ENCODE measurements at places on chromosomes 2 and 18.

DNA sequence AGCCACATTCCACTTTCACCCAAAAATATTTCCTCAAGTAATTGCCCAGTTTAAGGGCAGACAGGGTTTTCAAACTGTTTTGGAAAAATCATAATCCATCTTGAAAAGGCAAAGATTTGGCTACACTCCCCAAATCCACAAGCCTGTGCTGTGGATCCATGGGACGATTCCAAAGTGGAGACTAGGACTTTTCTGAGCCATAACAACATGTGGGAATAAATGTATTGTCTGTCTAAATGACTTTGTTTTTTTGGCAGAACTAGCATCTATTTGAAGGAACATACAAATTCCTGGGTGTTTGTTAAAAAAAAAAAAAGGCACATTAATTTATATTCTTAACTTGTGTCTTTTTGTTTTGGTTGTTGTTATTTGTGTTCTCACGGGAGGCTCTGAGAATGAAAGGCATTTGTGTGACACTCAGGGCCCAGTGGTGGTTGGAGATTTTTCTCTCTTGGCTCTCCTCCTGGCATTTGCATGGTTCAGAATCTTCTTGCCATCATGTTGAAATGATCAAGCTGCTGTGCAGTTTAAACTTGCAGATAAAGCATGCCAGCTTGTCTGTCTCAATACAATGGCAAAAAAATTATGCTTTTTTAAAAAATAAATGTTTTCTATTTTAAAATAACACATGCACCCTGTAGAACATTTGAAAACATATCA lies 277.4 kb downstream of the EN1 start:
- DNase-seq = no peak

DNA sequence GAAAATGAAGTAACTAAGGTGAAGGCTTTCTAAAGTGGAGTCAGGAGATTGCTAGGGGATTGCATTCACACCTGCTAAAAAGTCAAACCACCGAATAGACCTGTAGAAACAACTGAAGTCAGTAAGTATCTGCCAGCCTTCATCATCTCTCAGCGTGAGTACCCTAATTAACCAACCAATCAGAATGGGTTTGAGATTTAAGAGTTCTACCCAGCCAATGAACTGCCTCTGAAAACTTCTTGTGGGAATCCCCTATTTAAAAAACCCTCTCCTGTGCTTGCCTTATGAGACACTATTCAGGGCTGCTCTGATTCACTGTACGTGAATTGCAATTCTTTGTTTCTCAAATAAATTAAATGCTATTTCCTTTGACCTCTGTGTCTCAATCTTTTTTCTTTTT lies 3.4 kb upstream of the FAM161A start:
- DNase-seq = no peak

GRCh38 chr18:35581898-35582641 lies 530 bp downstream of the GALNT1 start:
- DNase-seq = no peak

- DNase-seq = no peak
These were observed 148.5 kb downstream of the CAMKMT start for GRCh38 chr2:44510246-44510645.

DNA sequence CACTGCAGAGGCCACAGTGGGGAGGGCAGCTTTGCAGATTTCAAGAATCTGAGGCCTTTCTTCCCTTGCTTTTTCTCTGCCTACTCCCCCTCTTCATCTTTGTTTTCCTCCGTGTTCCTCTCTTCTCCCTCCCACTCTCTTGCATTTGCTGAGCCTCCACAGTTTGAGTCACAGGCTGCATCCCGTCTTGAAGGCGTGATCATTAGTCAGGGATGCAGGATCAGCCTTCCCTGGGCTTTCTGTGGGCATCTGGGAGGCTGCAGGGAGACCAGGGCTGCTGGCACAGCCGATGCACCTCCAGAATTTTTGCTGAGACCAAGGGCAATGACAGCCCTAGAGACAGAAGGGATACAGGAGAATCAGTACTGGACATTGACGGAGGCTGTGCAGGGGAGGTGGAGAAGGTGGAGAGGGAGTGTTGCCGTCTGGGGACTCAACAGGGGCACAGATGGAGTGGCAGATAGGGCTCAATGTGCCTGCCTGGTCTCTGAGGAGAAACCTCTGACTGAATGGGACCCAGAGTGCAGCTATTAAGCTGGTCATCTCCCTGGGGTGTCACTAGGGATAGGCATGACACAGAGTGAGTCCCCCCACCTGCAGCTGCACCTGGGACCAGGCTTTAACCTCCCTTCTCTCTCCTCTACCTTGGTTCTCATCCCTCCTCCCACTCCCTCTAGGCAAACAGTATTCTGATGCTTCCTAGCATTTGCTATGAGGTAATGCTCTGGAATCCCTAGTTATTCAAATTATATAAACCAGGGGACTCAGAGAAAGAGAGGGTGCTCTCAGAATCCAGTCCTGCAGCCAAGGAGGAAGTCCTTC lies 29.0 kb upstream of the DNAJC27 start:
- no peak for DNase-seq

DNA sequence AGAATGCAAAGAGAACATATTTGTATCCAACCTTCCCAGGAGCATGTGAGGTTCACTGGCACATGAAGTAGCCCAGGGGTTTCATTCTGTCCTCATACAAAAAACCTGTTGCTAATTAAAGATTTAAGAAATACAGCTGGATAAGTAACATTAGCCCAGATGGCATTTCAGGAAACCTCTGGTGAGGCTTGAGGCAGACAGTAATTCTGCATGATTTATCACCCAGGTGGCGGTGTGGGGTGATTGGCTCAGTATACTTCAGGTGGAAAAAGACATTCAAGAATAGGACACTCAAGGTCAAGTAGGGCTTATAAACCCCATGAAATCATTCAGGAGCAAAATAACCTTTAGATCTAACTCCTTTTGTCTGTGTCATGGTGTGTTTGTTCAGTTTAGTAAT lies 237.4 kb downstream of the RNF144A start:
- DNase-seq = no peak

DNA sequence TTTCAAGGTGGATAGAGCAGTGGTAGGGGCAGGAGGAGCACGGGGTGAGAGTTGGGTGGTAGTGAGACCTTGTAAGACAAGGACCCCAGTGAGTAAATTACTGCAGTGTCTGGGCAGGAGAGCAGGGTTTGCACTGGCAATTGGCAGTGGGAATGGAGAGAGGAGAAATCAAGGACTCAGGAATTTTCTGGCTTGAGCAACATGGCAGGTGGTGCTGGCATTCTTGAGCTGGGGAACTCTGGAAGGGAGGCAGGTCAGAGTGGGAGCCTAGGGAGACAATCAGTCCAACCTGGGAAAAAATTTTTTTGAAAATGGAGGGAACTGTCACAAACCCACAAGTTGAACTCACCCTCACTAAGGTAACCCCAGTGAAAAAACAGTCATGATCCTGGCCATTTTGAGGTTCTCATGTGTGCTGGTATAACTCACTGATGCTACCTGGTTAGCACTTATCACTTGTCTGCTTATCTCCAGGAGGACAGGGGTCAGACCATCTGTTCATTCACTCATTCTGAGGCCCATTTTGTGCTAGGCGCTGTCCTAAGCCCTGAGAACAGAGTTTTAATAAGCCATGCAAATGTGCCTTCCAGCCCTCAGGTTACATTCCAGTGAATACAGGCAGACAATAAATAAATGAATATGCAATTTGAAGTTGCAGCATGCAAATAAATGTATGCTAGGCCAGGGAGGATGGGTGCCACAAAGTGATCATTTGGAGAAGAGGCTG lies 92.2 kb upstream of the SEC11C start:
- DNase-seq = no peak

GRCh38 chr2:146807568-146808168 lies 1037.2 kb upstream of the ACVR2A start:
- DNase-seq = no peak

GRCh38 chr2:227884511-227884947 lies 13.1 kb downstream of the DAW1 start:
- peak; percentile 29 for DNase-seq

- no peak for DNase-seq
These were observed 21.2 kb downstream of the ADRA2B start for GRCh38 chr2:96095116-96095636.

DNA sequence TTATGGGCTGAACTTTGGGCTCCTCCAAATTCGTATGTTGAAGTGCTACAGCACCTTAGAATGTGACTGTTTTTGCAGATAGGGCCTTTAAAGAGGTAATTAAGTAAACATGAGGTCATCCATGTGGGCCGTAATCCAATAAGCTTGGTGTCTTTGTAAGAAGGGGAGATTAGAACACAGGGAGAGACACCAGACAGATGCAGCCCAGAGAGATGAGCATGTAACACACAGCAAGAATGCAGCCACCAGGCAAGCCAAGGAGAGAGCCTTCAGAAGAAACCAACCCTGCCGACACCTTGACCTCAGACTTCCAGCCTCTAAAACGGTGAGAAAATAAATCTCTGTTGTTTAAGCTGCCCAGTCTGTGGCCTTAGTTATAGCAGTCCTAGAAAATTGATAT lies 74.3 kb downstream of the HRH4 start:
- DNase-seq = no peak

DNA sequence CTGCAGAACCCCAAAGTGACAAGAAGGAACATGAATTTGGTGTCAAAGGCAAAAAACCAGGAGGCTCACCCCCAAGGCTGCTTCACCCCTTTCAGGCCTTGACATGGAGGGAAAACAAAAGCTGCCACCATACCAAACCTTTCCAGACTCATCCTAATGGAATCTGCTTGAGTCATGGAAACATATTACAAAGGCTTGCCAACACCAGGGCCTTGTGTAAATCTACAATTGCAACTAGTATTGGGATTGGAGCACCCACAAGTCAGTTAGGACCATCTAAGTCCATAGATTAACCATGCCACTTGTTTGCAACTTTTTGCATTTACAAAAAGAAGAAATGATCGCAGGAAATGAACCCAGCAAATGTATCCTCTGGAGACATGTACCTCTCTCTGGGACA lies 297.6 kb downstream of the CDCA7 start:
- DNase-seq = no peak

DNA sequence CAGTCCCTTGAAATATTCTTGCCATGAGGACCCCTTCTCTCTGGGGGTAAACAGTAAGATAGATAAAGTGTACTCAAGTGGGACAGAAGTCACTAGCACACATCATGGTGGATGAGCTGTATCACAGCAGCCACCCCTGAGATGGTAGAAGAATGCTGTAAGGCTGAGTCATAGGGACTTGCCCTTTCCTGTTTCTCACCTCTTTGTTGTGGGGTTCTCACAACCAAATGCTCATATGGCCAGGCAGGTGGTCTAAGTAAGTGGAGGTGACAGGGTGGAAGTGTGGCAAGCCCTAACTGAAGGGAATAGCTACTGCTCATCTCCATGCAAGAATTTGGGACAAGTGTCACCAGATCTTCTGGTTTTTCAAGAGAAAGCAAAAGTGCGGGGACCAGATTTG lies 202.7 kb upstream of the SLC14A2 start:
- DNase-seq = no peak

DNA sequence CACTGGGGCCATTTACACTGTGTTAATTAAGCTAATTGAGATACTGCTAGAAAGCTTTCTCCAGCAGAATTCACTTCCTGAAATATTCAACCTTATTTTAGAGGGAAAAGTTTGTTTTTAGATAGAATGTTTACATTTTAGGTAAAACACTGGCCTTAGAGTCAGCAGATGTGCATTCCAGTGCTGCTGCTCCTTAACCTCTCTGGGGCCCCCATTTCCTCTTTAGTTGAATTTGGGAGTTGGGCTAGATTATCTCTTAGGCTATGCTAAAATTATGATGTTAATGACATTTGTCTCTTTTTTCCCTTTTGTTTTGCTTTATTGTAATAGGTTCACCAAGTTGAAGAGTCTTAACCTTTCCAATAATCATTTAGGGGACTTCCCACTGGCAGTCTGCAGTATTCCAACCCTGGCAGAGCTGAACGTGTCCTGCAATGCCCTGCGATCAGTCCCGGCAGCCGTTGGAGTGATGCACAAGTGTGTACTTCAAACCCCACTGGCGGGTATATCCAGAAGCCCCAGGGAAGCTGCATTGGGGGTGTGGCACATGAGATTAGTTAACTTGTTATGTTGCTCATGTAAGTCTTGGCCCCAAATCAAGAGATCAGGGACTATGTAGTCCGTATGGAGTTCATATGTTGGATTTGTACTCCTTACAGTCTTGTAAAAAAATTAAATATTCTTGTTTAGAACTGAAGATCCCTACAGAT lies 179.5 kb downstream of the PHLPP1 start:
- DNase-seq = no peak

DNA sequence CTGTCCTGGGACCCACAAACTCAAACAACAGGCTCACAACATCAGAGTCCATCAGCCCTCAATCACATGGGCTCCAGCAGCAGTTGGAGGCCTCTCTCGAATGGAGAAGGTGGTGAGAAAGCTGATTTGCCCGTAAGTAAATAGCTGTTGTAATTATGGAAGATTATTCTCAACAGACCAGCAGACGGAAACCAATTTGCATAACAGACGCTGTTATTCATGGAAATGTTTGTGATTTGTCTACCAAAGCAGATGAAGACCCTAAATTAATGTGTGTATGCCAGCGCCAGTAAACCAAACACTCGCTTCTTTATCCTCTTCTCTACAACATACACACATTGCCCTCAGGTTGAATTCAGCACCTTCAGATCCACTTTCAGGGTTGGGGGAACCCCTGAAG lies 23.4 kb upstream of the GALNT14 start:
- DNase-seq = no peak

GRCh38 chr2:29490045-29490444 lies 374.8 kb downstream of the CLIP4 start:
- no peak for DNase-seq

- DNase-seq = no peak
These were observed 226.9 kb downstream of the VAPA start for GRCh38 chr18:10140461-10141282.

DNA sequence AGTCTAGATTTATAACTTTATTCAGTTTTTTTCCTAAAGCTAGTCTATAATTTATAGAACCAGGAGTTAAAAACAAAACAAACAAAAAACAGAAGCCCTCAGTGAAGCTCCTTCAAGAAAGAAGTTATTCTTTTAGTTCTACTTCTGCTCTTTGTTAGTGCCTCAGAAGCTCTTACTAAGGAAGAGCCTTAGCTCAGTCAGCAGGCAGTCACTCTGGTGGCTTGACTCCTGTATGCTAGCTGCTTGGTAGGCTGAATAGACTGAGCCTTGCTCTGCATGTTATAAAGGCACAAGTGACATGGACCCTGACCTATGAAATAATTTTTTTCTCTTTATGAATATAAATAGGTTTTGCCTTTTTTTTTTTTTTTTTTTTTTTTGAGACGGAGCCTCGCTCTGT lies 24.8 kb downstream of the NCOA1 start:
- DNase-seq = peak; percentile 38
